ENCODE measurements at places on chromosomes 12 and 14. TPM values are rescaled to one million over a fixed set of nuclear protein-coding genes. Genes with fewer than 3 reads are reported as not detected.

The LUM gene
- polyA plus RNA-seq: 22.4 TPM

The DTX1 gene
- 6.1 TPM for polyA plus RNA-seq

The CCDC197 gene
- polyA plus RNA-seq: not detected

The LRFN5 gene
- 1.4 TPM for polyA plus RNA-seq

The POTEG gene
- not detected for polyA plus RNA-seq

The GMFB gene
- polyA plus RNA-seq: 13.5 TPM

The CRIP1 gene
- polyA plus RNA-seq: 71.0 TPM

The P2RX7 gene
- 0.77 TPM for polyA plus RNA-seq

The SLC39A2 gene
- not detected for polyA plus RNA-seq

The SERPINA6 gene
- 13.1 TPM for polyA plus RNA-seq

The GLTP gene
- 16.2 TPM for polyA plus RNA-seq

The DAZAP2 gene
- polyA plus RNA-seq: 55.7 TPM

The DPY19L2 gene
- polyA plus RNA-seq: 6.6 TPM

Measured in pancreas (tissue), 10 donors.